ENCODE measurements at places on chromosomes 11 and 22.

DNA sequence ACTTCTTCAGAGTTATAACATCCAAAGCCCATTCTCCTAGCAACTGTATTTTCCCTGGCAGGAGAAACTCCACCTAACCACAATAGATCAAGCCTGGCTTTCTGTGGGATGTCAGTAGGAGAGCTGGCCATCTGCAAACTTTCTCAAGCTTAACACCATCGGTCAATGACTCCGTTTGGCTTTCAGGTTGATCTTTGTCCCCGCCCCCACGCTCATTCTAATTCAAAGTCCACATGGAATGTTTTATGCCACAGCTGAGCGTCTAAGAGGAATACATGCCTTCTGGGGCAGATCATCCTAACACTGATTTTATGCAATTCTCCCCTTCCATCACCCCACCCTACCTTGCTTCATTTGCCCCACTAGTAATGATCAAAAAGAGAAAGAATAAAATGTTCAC, 4.8 kb downstream of the GVQW3 start:
- DNase-seq: no peak

- no peak for DNase-seq
Observed at GRCh38 chr11:63764679-63765647, 3.6 kb downstream of the ZFTA start.

- no peak for DNase-seq
Observed at GRCh38 chr11:75820645-75821044, 5.6 kb downstream of the UVRAG start.

DNA sequence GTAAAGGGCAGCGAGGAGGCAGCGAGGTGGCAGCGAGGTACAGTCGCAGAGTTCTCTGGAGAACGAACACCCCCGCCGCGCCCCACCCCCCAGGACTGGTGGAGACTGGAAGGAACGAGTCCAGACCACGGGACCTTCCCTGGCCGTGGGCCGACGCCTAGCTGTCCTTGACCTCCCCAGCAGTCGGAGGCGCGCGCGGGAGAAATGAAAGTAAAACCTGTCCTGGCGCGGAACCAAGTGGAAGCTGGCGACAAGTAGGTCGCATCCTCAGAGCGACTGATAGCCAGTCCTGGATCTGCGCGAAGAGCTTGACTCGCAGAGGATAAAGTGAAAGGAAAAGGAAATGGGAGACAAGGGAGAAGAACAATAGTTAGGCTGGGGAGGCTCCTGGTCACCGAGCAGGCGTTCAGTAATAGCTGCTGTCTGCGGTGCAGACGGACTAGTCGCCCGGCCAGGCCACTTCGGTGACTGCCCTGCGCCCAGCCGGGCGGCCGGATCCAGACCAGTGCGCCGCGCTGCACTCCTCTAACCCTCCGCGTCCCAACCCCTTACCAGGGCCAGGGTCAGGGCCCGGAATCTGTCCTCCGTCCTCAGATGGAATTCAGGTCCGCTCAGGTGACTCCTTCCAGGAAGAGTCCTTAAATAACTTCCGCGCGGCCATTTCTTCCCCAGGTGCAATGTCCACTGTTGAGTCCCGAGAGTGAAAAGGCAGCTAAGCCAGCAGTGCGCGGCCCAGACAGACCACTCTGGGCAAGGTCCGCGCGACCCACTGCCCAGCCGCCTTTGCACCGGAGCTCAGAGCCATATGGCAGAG, 1.9 kb upstream of the ADM start:
- peak; percentile 68 for DNase-seq

DNA sequence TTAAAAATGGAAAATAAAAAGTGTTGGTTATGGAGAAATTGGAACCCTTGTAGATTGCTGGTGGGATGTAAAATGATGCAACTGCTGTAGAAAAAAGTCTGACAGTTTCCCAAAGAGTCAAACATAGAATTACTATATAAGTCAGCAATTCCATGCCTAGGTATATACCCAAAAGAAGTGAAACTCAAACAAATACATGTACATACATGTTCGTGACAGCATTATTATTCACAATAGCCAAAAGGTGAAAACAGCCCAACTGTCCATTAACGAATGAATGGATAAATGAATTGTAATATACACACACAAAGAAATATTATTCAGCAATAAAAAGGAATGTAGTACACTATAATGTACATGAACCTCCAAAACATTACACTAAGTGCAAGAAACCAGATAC, 116.0 kb downstream of the TTC28 start:
- DNase-seq: no peak

GRCh38 chr11:84922212-84922805, 704.8 kb downstream of the DLG2 start:
- DNase-seq: no peak

GRCh38 chr11:93067881-93068390, 98.5 kb downstream of the MTNR1B start:
- DNase-seq: no peak

DNA sequence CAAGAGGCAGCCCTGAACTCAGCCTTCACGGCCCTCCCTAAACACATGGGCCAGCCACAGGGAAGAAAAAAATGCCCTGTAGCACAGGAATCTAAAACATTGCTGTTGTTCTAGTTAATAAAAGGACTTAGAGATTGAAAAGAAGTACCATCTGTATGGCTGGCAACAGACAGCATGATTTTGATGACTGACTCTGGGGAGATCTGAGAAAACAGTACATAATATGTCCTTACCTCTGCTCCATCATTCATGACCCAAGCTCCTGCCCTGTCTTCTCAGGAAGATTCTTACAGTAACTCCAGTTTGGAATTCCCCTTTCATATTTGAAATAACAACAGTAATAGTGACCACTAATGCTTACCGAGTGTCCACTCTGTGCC, 244.2 kb downstream of the ETS1 start:
- no peak for DNase-seq

DNA sequence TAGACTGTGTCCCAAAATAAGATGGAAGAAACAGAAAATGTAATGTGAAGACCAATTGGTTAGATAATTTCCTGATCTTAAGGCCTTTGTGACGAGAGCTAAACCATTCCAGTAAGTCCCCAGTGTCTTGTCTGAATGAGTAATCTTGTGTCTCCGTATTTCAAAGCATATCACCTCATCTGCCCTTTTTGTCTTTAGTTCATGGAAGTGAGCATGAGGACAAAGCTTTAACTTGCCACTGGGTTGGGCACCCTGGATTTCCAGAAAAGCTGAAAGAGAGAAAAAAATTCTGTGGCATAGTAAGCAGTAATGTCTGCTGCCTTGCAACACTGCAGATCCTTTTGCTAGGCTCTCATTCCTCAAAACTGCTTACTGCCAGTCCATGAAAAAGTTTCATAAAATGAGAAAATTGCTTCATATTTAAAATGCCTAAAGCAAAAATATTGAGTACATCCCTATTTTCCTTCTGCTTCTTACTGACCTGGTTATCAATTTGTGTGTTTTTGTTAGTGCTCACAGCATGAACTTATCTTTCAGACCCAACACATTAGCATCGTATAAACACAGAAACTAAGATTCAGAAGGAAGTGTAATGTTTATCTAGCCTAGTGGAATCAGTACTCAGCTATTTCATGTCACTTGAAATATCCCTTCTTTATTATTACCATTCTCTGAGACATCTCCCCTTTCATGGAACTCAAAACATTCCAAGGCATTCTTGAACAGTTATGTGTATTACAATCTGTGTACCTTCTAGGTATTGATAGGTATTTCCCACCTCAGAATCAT, 5.3 kb downstream of the CASP12 start:
- no peak for DNase-seq

GRCh38 chr11:35605706-35606105, 12.6 kb upstream of the FJX1 start:
- peak; percentile 61 for DNase-seq

Data from pons (tissue), 1 donor.